ENCODE measurements at places on chromosomes 6 and 20. TPM values are rescaled to one million over a fixed set of nuclear protein-coding genes. Genes with fewer than 3 reads are reported as not detected.

GRCh38 chr6:89454300-89454699 is 21.3 kb downstream of the ANKRD6 start:
- DNase-seq = no peak

- DNase-seq = no peak
Measured at GRCh38 chr6:159279790-159280277, 110.6 kb downstream of the FNDC1 start.

- DNase-seq = no peak
Measured at GRCh38 chr6:144148886-144149285, 1.4 kb upstream of the STX11 start.

DNA sequence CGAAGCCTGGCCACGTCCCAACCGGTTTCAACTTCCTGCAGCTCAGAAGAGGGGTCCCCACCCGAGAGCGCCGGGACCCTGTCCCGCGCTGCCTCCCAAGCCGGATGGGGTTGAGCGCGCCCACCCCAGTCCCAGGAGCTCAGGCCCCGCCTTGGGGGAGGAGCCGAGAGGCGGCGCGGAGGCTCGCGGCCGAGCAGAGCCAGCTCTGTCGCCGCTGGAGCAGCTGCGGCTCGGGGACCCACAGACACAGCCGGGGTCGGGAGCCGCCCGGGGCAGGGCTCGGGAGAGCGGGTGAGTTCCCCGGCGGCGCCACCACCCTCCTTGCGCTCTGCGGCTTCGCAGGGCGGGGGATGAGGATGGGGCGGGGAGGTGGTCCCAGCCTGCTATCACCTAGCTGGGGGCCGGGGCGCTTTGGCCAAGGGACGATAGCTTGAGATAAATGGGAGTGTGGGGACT is at the start of gene PPP1R16B:
Gene PPP1R16B, plus strand, starts transcription at position 196 of the 456 bp plus-strand sequence. CDS start 30,229 bp downstream, outside the sequence.
- peak; percentile 81 for DNase-seq

Gene GID8
- total RNA-seq = 37.4 TPM

Gene GPR31
- not detected for total RNA-seq

Gene DEFB112
- not detected for total RNA-seq

- no peak for DNase-seq
Measured at GRCh38 chr6:367891-368630, 23.5 kb upstream of the IRF4 start.
